ENCODE measurements at places on chromosomes 11 and 22.

GRCh38 chr11:12159351-12160099 lies 49.1 kb downstream of the MICAL2 start:
- no peak for DNase-seq

- DNase-seq = no peak
Measured at GRCh38 chr22:20967697-20968211, 699 bp downstream of the AIFM3 start.

- no peak for DNase-seq
Measured at GRCh38 chr11:73298233-73298632, 9.8 kb upstream of the ARHGEF17 start.

DNA sequence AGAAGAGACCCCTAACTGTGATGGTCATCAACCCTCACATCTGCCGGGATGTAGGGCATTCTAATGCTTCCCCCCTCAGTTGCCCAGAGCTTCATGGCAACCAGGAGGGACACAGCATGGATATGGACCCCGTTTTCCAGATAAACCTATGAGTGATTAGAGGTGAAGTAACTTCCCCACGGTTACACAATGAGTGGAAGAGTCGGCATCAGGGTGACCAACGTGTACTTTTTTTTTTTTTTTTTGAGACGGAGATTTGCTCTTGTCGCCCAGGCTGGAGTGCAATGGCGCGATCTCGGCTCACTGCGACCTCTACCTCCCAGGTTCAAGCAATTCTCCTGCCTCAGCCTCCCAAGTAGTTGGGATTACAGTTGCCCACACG lies 25.0 kb downstream of the TXN2 start:
- no peak for DNase-seq

- no peak for DNase-seq
Measured at GRCh38 chr11:70628855-70629844, 230.8 kb downstream of the CTTN start.

GRCh38 chr11:119155733-119156492 lies 7.1 kb downstream of the ABCG4 start:
- DNase-seq = no peak

GRCh38 chr22:29647954-29648737 lies 44.7 kb downstream of the NF2 start:
- no peak for DNase-seq

- no peak for DNase-seq
Measured at GRCh38 chr22:38461414-38462081, 6.3 kb upstream of the KDELR3 start.

DNA sequence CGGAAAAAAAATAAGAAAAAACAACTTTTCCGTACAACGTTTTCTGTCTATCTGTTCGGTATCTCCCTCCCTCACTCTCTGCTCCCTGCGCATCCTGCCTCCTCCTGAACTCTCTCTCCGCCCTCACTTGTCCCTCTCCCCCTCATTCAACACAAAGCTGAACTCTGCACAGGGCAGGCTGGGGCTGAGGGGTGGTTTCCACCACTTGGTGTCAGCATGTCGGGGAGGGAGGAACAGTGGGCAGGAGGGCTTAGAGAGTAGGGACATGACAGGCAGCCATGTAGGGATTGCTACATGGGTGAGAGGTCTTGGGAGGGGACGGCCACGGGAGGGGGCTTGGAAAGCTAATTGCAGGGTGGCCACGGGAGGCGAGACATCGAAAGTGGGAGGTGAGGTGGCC lies 17.6 kb downstream of the SLC22A12 start:
- DNase-seq = no peak

DNA sequence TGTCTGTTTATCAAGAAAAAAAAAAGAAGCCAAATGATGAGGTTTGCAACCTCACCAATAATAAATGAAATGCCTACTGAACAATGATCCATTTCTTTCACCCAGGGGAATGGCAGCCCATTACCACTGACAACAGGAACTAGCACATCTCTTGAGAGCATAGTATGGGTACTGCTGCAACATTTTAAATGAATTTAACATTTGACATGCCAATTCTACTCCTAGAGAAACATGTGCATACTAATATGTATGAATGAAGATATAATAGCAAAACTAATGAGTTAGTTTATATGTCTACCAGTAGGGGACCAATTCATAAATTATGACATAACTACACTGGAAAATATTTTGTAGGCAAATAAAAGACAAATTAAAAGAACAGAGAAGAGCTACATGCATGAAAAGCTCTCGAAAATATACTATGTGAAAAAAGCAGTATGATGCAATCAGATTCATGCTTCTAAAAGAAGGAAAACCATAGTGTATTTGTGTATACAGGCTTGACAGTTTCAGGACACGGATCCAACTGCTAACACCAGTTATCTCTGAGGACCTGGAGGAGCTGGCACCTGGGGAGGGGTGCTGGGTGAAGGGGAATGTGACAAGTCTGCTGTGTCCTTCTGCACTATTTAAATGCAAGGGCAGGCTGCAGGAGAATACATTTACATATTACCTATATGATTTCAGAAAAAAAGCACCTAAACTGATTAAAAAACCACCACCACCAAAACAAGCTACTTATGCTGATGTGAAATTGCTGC lies 6.9 kb downstream of the SMCO4 start:
- DNase-seq = no peak

DNA sequence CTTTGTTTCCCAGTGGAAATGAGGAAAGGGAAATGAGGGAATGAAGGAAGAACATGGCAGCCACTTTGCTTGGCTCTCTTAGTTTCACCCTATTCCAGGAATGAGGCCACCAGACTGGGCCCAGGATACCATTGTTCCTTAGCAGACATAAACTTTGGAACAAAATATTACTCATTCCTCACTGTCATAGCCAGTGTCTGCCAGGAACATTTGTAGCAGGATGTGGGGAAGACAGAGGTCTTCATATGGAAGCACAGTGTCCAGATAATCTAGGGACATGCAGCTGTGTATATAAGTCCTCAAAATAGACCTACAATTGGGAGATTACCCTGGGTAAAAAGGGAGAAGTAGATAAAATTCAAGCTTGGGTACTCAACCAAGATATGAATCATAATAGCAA lies 15.2 kb upstream of the FUT4 start:
- no peak for DNase-seq

DNA sequence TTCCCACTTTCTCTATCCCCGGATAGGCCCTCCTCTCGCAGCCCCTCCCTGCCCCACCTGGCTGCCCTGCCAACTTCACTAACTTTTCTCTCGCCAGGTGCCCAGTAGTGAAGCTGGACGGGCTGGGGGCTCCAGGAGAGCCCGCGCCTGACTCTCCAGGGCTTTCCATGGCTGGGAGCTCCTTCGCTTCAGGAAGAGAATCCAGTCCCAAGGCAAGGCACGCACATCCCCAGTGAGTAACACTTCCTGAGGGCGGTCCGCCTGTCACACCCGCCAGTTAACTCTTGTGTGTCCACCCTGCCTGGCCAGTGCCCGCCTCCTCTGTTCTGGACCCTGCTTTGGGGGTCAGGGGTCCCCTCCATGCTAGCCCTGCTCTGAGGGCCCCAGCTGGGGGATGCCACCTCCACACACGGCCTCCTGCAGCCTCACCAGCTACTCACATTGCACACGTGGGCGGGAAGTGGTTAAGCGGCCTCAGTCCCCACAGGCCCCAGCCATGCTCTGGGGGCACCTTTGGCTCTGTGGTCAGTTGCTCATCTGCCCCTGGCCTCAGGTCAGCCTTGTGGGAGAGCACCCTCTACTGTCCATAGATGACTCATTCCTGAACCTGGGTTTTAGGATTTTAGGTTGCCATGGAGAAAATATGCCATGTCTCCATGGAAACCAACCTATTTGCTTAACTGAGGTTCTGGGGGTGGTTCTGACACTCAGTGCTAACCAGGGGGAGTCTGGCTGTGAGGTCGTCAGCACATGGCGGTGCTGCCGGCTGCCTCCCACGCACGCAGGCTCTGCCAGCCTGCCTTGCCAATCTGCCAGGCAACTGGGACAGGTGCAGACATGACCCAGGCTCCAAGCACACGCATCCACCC lies at the start of gene RIN1:
TSS of gene RIN1 (minus strand) at position 201 of the 869 bp plus-strand sequence. CDS start at position 169, 32 bp downstream.
- no peak for DNase-seq

DNA sequence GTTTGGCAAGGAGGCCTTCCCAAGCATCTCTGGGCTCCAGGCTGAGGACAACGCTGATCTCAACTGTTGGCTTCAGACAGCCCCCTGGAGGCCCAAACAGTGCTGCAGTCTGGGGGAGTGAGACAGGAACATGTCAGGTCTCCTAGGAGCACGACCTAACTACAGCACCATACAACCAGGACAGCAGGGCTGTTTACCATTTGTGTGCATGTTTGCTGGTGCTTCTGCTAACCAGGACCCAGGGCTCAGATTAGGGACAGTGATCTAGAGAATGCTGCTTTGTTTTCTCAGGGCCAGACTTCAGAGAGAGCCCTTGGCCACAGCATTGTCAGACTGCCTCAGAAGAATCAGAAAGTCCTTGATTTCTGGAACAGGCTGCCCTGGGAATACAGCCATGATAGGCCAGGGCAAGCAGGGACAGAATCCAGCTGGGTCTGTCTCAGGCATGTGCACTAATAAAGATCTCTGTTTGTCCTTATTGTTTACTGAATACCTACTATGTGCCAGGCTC lies 126.5 kb downstream of the VPREB1 start:
- no peak for DNase-seq

Data from activated naive CD4-positive, alpha-beta T cell (primary cell).